Right cardiac atrium (tissue), 5 donors: ENCODE measurements at places on chromosomes 6 and 20.

DNA sequence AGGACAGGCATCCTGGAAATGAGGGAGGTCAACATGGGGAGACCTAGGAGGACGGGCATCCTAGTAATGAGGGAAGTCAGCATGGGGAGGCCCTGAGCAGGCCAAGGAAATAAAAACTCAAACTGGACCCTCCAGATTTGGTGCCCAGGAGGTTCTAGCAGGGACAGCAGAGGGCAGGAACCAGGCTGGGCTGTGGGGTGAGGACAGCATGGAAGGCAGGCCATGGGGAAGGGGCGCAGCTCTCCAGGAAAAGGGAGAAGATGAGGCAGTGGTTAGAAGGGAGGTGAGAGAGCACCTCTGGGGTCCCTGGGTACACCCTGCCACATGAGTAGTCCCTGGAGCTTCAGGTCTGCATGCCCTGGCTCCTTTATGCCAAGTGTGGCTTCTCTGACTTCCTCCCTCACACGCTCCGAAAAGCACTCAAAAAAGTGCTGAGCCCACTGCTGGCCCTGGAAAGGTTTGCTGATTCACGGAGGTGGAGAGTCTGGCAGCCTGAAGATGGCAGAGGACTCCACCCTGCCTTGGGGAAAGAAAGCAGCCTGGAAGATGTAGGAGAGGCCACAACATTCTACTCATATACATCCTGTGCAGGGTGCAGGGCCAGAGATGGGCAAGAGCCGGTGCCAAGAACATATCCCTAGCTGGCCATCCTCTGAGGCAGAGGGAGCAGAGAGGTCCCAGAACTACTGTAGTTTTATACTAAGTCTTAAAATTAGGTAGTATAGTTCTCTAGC lies 154.9 kb downstream of the MRPL14 start:
- DNase-seq, result no peak

- DNase-seq, result no peak
Observed at GRCh38 chr6:142384519-142385254, 82.9 kb downstream of the ADGRG6 start.

DNA sequence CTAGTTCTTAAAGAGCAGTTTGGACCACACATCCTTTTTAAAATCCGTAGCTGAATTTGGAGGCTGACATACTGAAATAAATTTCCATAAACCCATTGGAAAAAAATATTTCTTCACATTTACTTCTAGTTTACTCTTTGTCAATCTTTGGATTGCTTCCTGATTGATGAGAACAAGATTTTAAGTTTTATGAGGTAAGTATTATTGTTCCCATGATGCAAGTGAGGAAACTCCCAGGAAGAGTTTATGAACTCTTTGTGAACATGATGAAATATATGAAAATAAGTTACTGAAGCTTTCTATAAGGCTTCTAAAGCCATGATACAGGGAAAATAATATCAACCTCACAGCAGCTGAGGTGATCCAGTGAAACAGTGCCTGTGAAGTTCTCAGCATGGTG lies 320.0 kb downstream of the GJA1 start:
- no peak for DNase-seq

DNA sequence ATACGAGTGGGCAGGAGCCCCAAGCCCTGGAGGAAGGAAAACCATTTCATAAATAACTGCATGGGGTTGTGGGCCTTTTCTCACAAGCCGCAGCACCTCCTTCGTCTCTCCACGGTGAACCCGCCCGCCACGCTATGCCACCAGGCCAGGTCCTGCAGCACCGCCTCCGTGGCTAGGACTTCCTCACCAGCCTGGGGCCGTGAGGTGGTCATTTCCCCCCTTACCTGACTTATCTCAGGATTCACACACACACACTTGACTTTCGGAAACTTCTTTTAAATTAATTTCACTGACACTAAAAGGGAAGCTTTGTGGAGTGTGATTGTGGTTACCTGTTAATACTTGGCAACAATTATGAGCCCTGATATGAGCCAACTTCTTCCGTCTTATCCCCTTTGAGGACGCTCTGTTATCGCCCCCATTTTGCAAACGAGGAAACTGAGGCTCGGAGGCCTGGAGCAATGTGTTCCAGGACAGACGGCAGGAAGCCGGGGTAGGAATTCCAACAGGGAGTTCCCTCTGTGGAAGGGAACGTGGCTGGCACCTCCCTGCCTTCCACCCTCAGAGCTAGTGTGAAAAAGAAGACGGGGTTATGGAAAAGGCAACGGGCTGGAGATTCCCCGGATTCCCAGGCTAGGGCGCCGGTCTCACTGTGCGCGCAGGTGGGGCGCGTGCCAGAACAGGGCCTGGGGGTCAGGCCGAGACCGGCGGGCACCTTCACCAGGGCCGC lies 817 bp upstream of the SLCO4A1 start:
- no peak for DNase-seq

DNA sequence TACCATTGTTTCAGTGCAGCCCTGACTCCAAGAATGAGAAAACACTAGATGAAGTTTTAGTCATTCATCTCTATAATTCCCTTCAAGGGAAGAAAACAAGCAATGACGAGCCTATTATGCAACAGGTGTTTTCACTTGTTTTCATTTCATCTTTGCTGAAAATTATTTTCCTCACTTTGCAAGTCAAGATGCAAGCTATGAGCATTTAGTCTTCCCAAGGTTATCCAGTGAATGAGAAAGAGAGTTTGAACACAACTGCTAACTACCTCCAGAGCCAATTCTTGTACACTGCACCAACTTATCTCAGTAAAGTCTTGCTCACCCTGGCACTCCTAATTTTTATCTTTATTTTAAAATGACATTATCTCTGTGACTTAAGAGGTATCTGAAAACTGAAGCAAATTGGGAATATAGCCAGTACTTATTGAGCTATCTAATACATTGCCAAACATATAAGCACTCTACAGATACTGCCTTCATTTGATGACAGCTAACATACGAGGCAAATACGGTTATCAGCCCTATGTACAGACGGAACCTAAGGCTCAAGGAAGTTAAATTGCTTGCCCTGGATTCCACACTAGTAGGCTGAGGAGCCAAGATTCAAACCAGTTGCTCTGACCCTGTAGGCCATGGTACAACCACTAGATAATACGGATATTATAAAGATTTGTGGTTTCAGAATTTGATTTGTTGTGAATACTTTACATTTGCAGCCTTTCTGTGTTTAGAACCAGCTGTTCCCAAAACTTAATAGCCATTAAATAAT lies 36.8 kb downstream of the MOXD1 start:
- no peak for DNase-seq
